Neural progenitor cell (in vitro differentiated cells): ENCODE measurements at places on chromosomes 3 and 15. TPM values are rescaled to one million over a fixed set of nuclear protein-coding genes. Genes with fewer than 3 reads are reported as not detected.

DNA sequence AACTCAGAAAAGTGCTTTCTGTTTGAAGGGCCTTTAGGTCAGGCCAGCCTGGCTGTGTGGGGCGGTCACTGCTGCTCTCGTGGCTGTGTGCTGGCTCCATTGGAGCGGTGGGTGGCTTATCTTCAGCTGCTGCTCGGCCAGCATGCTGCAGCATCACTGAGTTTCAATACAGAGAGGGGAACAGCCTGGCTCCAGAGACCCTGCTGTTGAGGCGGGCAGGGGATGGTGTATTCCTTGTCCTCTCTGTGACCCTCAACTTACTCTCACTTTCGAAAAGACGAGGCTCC, 248.5 kb upstream of the ONECUT1 start:
- peak; percentile 15 for DNase-seq
- peaks cover 8% of the 10 kb centered on the region for H3K4me1 ChIP-seq
- H3K27ac ChIP-seq: no peak overlapping the region
- H3K36me3 ChIP-seq: no peaks in the 10 kb centered on the region
- no peaks in the 10 kb centered on the region for H3K27me3 ChIP-seq

DNA sequence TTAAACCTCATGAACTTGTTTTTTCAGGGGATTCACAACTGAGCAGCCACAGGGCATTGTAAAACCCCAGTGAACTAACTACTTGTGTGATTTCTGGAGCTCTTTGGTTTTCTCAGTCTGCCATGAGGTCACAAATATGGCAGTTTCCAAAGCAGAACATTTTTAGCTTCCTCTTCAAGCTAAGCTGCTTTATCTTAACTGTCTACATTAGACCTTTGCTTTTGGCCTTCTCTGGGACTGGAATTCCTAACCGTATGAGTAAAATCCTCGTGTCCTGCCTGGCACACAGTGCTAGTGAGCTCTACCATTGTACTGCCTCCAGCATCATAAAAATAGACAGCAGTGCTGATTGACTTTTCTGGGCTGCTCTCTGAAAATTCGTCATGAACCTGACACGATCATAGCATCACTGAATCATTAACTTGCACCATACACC, 22.1 kb downstream of the CDIN1 start:
- peaks cover 15% of the 10 kb centered on the region for H3K4me1 ChIP-seq
- no peak overlapping the region for H3K27ac ChIP-seq
- DNase-seq: no peak
- H3K27me3 ChIP-seq: no peaks in the 10 kb centered on the region

DNA sequence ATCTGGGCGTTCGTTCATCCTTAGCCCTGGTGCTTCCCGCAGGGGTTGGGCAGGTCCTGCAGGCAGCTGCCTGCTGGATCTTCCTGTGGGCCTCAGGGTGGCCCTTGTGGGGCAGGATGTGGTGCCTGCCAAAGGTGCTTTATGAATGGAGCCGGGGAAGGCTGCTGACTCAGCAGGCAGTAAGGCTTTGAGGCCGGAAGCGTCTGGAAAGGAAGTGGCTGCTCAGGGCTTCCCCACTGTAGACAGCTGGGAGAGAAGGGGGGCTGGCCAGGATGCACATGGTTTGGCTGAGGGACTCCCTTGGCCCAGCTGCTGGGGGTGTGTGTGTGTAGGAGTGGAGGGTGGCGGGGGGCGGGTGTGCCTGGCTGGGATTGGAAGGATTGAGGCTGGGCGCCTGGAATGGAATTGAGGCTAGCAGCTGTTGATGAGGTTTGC, 12.9 kb downstream of the CD276 start:
- H3K27ac ChIP-seq: no peak overlapping the region
- H3K27me3 ChIP-seq: no peaks in the 10 kb centered on the region
- no peaks in the 10 kb centered on the region for H3K36me3 ChIP-seq
- no peak overlapping the region for H3K4me3 ChIP-seq
- DNase-seq: peak; percentile 38

DNA sequence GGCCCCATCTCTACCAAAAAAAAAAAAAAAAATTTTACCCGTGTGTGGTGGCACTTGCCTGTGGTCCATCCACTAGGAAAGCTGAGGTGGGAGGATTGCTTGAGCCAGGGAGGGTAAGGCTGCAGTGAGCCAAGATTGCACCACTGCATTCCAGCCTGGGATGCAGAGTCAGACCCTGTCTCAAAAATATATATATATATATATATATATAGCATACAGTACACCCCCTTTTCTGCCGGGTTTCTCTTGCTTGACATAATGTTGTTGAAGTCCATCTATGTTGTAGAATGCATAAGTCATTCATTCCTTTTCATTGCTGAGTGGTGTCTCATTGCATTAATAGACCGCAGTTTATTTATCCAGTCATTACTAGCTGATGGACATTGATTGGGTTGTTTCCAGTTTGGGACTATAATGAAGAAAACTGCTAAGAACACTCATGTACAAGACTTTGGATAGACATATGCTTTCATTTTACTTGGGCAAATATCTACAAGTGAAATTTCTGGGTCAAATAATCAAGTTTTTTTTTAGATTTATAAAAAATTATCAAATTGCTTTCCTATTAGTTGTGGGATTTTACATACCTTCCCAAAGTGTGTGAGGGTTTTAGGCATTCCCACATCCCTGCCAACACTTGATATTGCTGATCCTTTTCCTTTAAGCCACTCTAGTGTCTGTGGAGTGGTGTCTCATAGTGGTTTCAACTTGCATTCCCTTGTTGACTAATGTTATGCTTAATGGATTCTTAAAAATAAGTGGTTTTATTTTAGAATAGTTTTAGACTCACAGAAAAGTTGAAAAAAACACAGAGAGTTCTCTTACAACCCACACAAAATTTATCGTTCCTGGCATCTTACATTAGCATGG, 2.1 kb upstream of the PRR20G start:
- H3K4me3 ChIP-seq: no peak overlapping the region
- no peaks in the 10 kb centered on the region for H3K4me1 ChIP-seq
- DNase-seq: no peak
- no peak overlapping the region for H3K27ac ChIP-seq
- no peaks in the 10 kb centered on the region for H3K36me3 ChIP-seq

DNA sequence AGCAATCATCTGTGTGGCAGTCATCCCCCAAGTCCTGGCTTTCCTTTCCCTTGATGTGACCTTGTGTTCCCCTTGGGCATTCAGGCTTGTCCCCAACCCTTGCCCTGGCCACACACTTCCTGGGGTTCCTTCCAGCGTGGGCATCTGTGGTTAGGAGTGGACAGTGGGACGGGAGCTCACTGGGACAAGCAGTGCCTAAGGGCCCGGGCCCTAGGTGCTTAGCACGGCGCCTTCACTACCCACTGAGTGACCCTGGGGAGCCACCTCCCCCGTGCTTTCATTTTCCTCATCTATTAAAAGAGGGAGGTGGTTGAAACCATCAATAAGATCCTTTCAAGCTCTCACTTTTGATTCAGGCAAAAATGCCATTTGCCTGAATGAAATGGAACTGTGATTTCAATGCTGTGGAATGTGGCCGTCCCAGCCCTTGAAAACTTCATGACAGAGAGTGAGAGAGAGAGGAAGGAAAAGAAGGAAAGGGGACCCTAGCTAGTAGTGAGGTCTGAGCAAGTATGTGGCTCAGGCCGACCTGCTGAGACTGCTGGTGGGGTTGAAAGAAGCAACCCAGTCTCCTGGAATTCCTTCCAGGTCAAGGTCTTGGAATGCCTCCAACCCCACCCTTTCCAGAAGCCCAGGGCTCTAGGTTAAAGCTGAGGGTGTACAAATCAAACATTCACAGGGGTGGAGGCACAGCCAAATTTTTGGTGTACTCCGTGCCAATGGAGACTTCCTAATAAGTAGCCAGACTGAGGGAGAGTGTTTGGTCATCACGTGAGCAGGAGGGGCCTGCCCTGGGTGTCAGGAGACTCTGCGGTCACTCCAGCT, 302.9 kb downstream of the TLE3 start:
- no peak for DNase-seq
- no peaks in the 10 kb centered on the region for H3K27me3 ChIP-seq
- no peak overlapping the region for H3K27ac ChIP-seq
- H3K4me3 ChIP-seq: no peak overlapping the region
- peaks cover 6% of the 10 kb centered on the region for H3K4me1 ChIP-seq

DNA sequence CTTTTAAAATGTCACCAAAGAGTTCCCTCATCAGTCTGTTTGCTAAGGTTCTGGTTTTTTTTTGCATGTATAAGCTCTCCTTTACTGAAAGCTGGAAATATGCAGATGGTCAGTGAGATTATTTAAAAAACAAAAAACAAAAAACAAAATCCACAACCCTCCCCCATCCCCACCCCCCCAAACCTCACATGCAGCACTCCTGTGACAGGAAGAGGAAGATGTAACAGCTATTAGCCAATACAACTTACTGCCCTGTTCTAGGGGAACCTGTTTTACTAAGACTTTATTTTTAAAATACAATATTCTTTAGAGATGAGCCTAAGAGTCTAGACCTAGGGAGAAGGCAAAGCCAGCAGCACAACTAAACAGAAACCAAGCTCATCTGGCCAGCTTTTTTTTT, 39.5 kb downstream of the ANP32A start:
- DNase-seq: no peak
- H3K36me3 ChIP-seq: peaks cover 11% of the 10 kb centered on the region
- H3K4me3 ChIP-seq: no peak overlapping the region
- no peaks in the 10 kb centered on the region for H3K27me3 ChIP-seq
- no peak overlapping the region for H3K27ac ChIP-seq
- peaks cover 3% of the 10 kb centered on the region for H3K4me1 ChIP-seq

DNA sequence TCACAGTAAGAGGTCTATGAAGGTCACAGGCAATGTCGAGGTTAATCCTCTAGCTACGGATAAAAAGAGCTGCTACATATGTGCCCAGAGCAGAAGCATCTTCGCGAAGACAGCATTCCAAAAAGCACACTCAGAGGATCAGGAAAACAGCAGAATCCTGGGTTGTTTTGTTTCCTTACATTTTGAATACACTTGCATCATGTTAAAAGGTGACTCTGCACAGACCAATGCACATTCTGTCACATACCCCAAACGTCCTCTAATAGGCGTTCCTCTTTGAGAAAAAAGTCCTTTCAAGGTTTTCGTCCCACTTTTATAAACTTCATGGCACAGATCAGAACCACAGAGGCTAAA, 52.7 kb downstream of the VGLL4 start:
- DNase-seq: no peak
- H3K36me3 ChIP-seq: no peaks in the 10 kb centered on the region
- H3K27me3 ChIP-seq: no peaks in the 10 kb centered on the region

DNA sequence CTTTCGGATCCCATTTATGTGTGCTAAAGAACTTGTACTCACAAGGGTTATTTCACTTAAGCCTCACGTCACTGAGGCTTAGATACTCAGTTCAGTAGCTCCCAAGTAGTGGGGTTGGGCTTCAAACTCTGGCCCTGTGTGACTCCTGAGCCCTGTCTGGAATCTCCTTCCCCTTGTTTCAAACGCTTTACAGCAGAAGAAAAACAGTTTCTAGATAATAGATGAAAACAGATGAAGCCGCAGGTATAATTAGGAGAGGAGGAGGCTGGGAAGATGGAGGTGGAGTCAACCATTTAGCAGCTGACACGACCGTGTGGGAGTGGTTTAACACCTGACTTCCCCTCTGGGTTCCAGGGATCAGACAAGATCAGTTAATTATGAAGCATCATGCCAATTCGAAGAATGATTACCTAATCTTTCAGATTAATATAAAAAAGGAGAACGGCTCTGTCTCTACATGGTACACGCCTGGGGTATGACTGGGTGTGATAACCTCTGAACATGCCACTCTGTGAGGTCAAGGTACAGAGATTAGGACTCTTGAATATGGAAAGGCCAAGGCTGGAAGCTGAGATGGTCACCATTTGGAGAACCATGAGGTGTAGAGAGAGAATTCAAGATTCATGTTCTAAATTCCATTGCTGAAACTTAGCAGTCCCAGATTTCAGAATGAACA, 31.1 kb downstream of the TPM1 start:
- H3K36me3 ChIP-seq: peaks cover 3% of the 10 kb centered on the region
- H3K4me3 ChIP-seq: no peak overlapping the region
- no peak for DNase-seq

DNA sequence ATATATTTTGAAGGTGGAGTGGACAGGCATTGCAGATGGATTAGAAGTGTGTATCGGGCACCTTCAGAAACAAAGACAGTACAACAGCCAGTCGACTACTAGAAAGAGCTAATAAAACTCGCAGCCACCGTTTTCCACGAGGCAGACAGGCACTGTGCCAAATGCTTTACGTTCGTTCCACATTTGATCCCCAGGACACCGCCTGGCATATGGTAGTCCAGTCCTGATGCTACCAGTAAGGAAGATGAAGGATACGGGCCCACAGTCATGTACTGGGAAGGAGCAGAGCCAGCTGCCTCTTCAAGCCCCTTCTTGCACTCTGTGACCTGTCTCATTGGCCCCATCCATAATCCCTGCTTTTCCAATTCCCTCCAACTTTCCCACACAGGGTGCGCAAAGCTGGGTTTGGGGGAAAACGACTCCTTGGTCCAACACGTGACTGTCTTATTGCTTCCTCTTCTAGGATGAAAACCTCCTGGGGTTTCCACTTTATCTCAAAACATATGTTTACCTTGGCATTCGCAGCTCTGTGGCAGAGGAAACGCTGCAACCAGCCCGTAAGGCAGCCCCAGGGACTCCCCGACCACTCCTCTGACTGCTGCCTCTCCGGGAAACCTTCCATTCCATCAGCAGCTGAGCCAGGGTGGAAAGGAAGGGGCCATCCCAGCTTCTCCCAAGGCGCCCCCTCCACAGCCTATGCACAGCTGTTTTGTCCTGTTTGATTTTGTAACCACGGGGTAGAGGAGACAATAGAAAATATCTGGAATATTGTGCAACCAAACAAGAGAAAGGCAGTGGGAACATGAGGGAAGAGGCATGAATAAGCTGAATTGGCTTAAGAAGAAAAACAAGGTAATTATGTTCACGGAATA, 107.4 kb downstream of the ADAMTS17 start:
- H3K4me3 ChIP-seq: no peak overlapping the region
- no peak overlapping the region for H3K27ac ChIP-seq
- no peak for DNase-seq
- H3K27me3 ChIP-seq: no peaks in the 10 kb centered on the region

GRCh38 chr15:52857937-52858781, 68.0 kb upstream of the ONECUT1 start:
- H3K36me3 ChIP-seq: no peaks in the 10 kb centered on the region
- H3K27ac ChIP-seq: no peak overlapping the region
- H3K27me3 ChIP-seq: no peaks in the 10 kb centered on the region
- peaks cover 34% of the 10 kb centered on the region for H3K4me1 ChIP-seq
- peak; percentile 36 for DNase-seq

- H3K4me1 ChIP-seq: peaks cover 29% of the 10 kb centered on the region
- DNase-seq: no peak
- H3K36me3 ChIP-seq: no peaks in the 10 kb centered on the region
- H3K27me3 ChIP-seq: no peaks in the 10 kb centered on the region
- H3K4me3 ChIP-seq: no peak overlapping the region
These were observed 260.7 kb downstream of the OPA1 start for GRCh38 chr3:193853511-193854219.

GRCh38 chr3:156291272-156292123, 171.1 kb downstream of the KCNAB1 start:
- peaks cover 72% of the 10 kb centered on the region for H3K27me3 ChIP-seq
- H3K4me3 ChIP-seq: peak overlapping the region; percentile 50
- no peak overlapping the region for H3K27ac ChIP-seq
- H3K36me3 ChIP-seq: no peaks in the 10 kb centered on the region
- H3K4me1 ChIP-seq: peaks cover 3% of the 10 kb centered on the region

BMF gene
- total RNA-seq: 8.0 and 12.1 TPM in 2 replicates

IL20RB gene
- 2.0 and 2.5 TPM in 2 replicates for total RNA-seq

UMPS gene
- total RNA-seq: 42.2 and 47.6 TPM in 2 replicates

COL6A5 gene
- total RNA-seq: not detected in 2 replicates

CPNE9 gene
- total RNA-seq: 0.43 TPM in 1 of 2 replicates, not detected in the other

ATP13A3 gene
- total RNA-seq: 105 and 113 TPM in 2 replicates

CDC25A gene
- 51.8 and 74.1 TPM in 2 replicates for total RNA-seq

WDR93 gene
- 0.51 and 0.62 TPM in 2 replicates for total RNA-seq

OXSR1 gene
- total RNA-seq: 60.2 and 65.8 TPM in 2 replicates

ZNF774 gene
- 1.9 and 8.3 TPM in 2 replicates for total RNA-seq

FBXL22 gene
- 0.43 and 0.71 TPM in 2 replicates for total RNA-seq

TUSC7 gene
- total RNA-seq: not detected in 2 replicates

HTR3E gene
- not detected in 2 replicates for total RNA-seq
